Body of pancreas (tissue), 4 donors: ENCODE measurements at places on chromosomes 13 and 19. TPM values are rescaled to one million over a fixed set of nuclear protein-coding genes. Genes with fewer than 3 reads are reported as not detected.

The ATXN8OS gene
- not detected for total RNA-seq

DNA sequence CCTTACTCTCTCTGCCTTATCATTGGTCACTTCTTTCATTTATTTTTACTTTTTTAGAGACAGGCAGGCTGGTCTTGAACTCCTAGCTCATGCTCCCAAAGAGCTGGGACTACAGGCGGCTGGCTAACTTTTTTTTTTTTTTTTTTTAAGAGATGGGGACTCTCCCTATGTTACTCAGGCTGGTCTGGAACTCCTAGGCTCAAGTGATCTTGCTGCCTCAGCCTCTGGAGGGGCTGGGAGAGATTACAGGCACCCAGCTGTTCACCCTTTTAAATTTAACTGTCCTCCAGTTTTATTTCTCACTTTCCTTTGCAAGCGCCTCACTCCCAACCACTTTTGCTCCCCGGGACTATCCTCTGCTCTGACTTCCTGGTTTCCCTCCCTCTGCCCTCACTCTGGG lies 5.6 kb upstream of the CLDN10 start:
- no peak overlapping the region for H3K4me3 ChIP-seq
- no peak overlapping the region for H3K27ac ChIP-seq
- no peaks in the 10 kb centered on the region for H3K36me3 ChIP-seq
- DNase-seq: no peak
- peaks cover 11% of the 10 kb centered on the region for H3K4me1 ChIP-seq

The DZIP1 gene
- 42.0 TPM for total RNA-seq

- no peak overlapping the region for H3K27ac ChIP-seq
- no peak for DNase-seq
- H3K4me1 ChIP-seq: no peaks in the 10 kb centered on the region
- H3K4me3 ChIP-seq: no peak overlapping the region
- no peaks in the 10 kb centered on the region for H3K36me3 ChIP-seq
Observed at GRCh38 chr13:94251831-94252608, 227.5 kb downstream of the DCT start.

DNA sequence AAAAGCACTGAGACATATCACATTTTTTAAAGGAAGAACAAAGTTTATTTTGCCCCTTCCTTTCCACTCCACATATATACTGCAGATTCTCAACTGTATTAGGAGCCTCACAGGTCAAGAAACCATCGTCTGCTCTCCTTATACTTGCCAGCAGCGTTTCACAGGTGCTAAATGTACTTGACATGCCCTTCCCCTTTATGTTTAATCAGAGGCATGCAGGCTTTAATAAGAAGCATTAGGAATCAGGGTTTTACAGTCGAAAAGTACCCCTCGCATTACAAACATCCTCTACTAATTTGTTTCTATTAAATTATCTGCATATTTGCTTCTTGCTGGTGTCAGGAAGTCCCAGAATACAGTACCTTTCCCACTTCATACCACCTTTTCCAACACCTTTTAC lies 3.7 kb upstream of the RAP2A start:
- DNase-seq: no peak
- no peaks in the 10 kb centered on the region for H3K4me1 ChIP-seq
- H3K4me3 ChIP-seq: no peak overlapping the region

The B3GNT3 gene
- total RNA-seq: 6.0 TPM

GRCh38 chr19:10384580-10384979 lies 4.2 kb upstream of the TYK2 start:
- H3K27me3 ChIP-seq: no peaks in the 10 kb centered on the region
- DNase-seq: no peak
- H3K4me3 ChIP-seq: no peak overlapping the region
- no peak overlapping the region for H3K27ac ChIP-seq
- no peaks in the 10 kb centered on the region for H3K36me3 ChIP-seq

The PRODH2 gene
- 3.9 TPM for total RNA-seq
